HT-29 (cell line): ENCODE measurements at places on chromosomes 7 and 10. TPM values are rescaled to one million over a fixed set of nuclear protein-coding genes. Genes with fewer than 3 reads are reported as not detected.

GRCh38 chr7:119711104-119711503, 561.9 kb upstream of the KCND2 start:
- no peak for DNase-seq

EGR2 gene
- total RNA-seq = 3.7 and 5.6 TPM in 2 replicates

LOXL4 gene
- 19.6 and 23.0 TPM in 2 replicates for total RNA-seq

ERVW-1 gene
- not detected in 2 replicates for total RNA-seq

DNA sequence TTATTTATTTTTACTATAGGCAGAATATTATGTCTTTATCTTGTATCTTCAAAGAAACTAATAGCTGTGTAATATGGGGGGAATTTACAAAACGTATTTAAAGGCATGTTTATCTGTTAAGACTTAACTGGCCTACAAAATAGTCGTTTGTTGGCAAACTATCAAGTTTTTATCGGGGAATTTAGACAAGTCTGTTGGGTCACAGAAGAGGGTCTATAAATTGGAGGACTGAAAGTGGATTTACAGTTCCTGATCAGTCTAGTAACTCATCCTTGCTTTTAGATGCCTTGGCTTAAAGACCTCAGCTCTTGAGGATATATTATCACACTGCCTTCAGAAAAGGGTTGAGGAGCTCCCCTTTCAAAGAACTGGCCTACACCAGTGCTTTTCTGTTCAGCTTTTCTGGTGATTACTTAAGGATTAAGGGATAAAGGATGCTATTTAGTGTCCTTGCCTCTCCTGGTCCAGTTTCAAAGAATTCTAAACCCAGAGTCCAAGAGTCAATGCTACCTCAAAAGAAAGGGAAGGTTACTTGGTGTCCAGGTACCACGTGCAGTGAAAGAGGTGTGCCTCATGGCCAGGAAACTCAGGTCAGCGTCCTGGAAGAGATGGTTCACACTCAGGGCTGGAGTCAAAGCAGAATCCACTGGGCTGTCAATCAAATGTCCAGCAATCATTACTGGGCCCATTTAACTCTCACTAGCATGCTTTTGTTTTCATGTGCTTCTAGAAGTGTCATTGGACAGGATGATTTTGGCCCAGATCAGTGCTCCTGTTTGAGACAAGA, 42.9 kb upstream of the ABI1 start:
- no peak for DNase-seq

GRCh38 chr7:1428941-1429501, 30.2 kb downstream of the MICALL2 start:
- DNase-seq = no peak

GIMAP1 gene
- not detected in 2 replicates for total RNA-seq

LIPF gene
- total RNA-seq = not detected in 2 replicates

- DNase-seq = no peak
Observed at GRCh38 chr7:116399819-116400218, 99.7 kb upstream of the CAV2 start.

GRCh38 chr10:109275960-109276359, 647.4 kb downstream of the XPNPEP1 start:
- no peak for DNase-seq

CALY gene
- not detected in 2 replicates for total RNA-seq

PNLIP gene
- total RNA-seq = not detected in 2 replicates

GRCh38 chr7:135425036-135425435, 84.9 kb downstream of the CNOT4 start:
- no peak for DNase-seq

MINDY4 gene
- total RNA-seq = 3.5 TPM in 2 replicates
